ENCODE measurements at places on chromosomes 2 and 18.

DNA sequence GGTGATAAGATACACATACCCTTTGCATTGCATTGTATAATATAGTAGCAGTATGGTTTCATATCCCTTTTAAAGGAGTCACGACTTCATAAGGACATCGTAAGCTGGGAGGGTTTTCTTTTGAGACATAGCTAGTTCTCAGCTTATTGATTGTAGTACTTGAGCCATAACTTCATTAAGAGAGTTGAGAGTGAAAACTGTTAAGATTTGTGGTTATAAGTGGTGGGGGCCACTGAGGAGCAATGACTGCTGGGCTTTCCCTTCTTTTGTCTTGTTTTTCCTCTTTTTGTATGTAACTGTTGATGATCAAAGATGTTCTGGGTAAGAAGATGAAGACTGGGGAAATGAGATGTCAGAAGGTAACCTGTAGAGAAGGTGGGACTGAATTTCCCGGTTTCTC is 11.0 kb downstream of the EIF5B start:
- no peak for DNase-seq

GRCh38 chr2:209591021-209591420 is 167.2 kb downstream of the MAP2 start:
- no peak for DNase-seq

- DNase-seq, result no peak
Measured at GRCh38 chr2:193505620-193506019, 1310.9 kb upstream of the TMEFF2 start.

- DNase-seq, result no peak
Measured at GRCh38 chr2:182937870-182938269, 71.4 kb upstream of the FRZB start.

DNA sequence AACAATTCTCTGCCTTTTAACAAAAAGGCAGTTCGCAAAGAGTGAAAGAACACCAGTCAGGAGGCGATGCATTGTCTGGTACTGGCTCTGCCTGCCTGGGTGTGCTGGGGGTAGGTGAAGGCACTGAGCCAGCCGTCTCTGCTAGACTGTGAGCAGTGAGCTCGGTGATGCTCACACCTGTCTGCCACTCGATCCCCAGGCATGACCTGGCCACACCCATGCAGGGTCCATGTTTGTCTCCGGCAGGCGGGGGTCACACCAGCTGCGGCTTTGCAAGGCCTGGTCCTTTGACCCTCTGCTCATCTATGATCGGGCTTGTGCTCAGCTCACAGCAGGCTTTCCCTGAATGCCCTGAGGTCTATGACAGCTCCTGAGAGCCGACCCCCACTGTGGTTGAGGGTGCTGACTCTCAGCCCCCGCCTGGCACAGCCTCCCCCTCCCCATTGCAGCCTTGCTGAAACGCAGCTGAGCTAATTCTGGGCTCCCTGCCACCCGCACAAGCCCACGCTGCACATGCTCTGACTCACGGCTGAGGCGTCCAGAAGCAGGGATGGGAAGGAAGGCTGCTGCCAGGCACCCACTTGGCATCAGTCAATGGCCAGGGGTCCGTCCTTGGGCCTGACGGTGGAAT is 23.7 kb downstream of the CRACDL start:
- DNase-seq, result no peak

DNA sequence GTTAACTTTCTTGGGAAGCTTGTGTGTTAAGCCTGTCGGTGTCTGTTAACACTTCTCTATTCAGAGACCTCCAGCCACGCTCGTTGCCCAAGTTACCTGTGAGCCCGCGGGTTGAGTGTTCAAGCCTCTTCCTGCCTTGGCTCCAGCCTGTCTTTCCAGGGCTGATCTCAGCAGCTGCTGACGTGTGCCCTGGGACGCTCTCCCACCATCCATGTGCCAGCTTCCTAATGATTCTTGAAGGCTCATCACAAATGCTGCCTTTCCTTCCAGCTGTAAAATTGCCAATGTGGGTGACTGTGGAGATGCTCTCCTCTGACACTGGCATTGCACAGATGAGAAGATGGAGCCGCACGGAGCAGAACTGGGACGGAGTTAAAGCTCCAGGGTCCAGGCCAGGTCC is 6.1 kb downstream of the RNF144A start:
- no peak for DNase-seq

All from effector memory CD4-positive, alpha-beta T cell (primary cell).